ENCODE measurements at places on chromosomes 1 and 21. TPM values are rescaled to one million over a fixed set of nuclear protein-coding genes. Genes with fewer than 3 reads are reported as not detected.

NID1 gene
- 0.08 TPM for total RNA-seq

DNA sequence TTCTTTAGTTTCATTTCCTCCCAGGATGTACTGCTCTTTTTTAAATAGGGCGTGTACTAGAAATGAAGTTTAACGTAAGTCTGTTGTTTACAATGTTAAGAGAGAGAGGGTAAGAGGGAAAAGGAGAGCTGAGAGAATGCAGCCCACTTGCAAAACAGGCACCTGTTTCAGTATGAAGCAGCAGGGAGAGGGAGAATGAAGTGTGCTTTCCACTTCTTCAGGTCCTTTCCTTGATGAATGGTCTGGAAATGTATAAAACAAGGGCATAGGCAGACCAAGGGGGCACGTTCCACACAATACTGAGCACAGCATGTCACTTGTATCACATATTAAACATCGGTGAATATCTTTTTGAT, 2.0 kb downstream of the KCNA3 start:
- H3K27ac ChIP-seq: peak overlapping the region; percentile 100
- H3K4me1 ChIP-seq: peaks cover 29% of the 10 kb centered on the region
- no peaks in the 10 kb centered on the region for H3K27me3 ChIP-seq
- DNase-seq: peak; percentile 41

HNRNPCL2 gene
- total RNA-seq: not detected

DNA sequence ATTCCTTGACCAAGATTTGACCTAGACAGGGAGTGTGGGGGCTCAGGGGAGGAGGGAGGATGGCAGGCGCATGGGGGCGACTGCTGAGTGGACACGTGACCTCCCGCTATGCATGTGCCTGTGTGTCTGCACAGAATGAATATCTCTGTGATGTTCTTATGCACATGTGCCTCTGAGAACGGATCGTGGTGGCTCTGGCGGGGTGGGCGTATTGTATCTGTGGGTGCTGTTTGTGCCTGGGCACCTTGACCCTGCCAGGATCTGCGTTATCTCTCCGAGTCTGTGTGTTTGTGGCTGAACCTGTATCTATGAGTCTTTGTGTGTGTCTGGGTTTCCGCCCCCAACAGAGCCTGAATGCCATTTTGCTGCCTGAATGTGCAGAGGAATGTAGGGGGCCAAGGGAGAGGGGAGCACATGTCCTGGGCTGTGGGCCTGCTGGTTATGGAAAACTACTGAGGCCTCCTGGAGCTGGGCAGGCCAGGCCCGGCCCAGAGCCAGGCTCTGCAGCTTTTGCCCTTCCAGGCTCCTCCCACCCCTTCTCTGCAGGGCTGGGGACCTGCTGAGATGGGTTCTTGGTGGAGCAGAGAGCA, 102.5 kb downstream of the EBNA1BP2 start:
- H3K4me1 ChIP-seq: peaks cover 18% of the 10 kb centered on the region
- H3K4me3 ChIP-seq: no peak overlapping the region
- H3K27me3 ChIP-seq: no peaks in the 10 kb centered on the region
- no peaks in the 10 kb centered on the region for H3K36me3 ChIP-seq

- H3K27ac ChIP-seq: no peak overlapping the region
- H3K4me1 ChIP-seq: no peaks in the 10 kb centered on the region
- no peak for DNase-seq
- no peak overlapping the region for H3K4me3 ChIP-seq
- H3K36me3 ChIP-seq: no peaks in the 10 kb centered on the region
Observed at GRCh38 chr1:199472978-199473377, 554.5 kb upstream of the NR5A2 start.

DNA sequence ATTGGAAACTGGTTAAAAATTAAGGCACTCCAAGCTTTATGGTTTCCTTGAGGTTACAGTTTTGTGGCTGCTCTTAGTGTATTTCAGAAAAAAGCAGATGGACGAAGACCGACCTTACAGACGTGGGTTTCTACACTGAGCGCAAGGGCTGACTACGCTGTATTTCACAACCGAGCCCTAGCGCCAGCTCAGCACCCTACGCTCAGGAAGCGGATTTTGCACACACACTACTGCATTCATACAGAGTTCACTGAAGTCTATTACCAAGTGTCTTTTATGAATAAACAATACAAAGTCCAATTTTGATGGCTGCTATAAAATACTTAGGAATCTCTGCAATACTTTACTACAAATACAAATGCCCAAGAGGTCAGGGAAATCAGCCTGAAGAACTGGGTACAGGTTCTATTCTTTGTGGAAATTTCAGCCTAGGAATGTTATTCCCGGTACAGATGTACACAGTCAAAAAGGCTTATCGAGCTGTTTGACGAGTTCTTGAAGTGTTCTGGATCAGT, 23.8 kb downstream of the PTTG1IP start:
- DNase-seq: no peak
- peaks cover 47% of the 10 kb centered on the region for H3K4me1 ChIP-seq
- H3K27ac ChIP-seq: no peak overlapping the region
- H3K4me3 ChIP-seq: no peak overlapping the region

CHIA gene
- total RNA-seq: not detected

GRCh38 chr1:179082999-179083335, 1.1 kb downstream of the TOR3A start:
- no peaks in the 10 kb centered on the region for H3K27me3 ChIP-seq
- no peaks in the 10 kb centered on the region for H3K36me3 ChIP-seq
- DNase-seq: no peak
- H3K27ac ChIP-seq: peak overlapping the region; percentile 94

PAX7 gene
- total RNA-seq: not detected

GRCh38 chr1:168945870-168946269, 160.6 kb upstream of the ATP1B1 start:
- peaks cover 18% of the 10 kb centered on the region for H3K27me3 ChIP-seq
- DNase-seq: no peak
- no peaks in the 10 kb centered on the region for H3K4me1 ChIP-seq
- no peak overlapping the region for H3K27ac ChIP-seq

- no peak overlapping the region for H3K4me3 ChIP-seq
- no peaks in the 10 kb centered on the region for H3K36me3 ChIP-seq
- H3K27ac ChIP-seq: no peak overlapping the region
- no peak for DNase-seq
- no peaks in the 10 kb centered on the region for H3K27me3 ChIP-seq
- peaks cover 16% of the 10 kb centered on the region for H3K4me1 ChIP-seq
Observed at GRCh38 chr1:235918032-235918431, 51.3 kb upstream of the LYST start.

- H3K4me3 ChIP-seq: no peak overlapping the region
- peaks cover 13% of the 10 kb centered on the region for H3K4me1 ChIP-seq
- no peaks in the 10 kb centered on the region for H3K27me3 ChIP-seq
- H3K36me3 ChIP-seq: peaks cover 33% of the 10 kb centered on the region
- H3K27ac ChIP-seq: no peak overlapping the region
Observed at GRCh38 chr1:246107516-246108277, 399.4 kb downstream of the SMYD3 start.

- DNase-seq: no peak
- H3K4me1 ChIP-seq: peaks cover 65% of the 10 kb centered on the region
- no peaks in the 10 kb centered on the region for H3K36me3 ChIP-seq
- H3K27me3 ChIP-seq: no peaks in the 10 kb centered on the region
- peak overlapping the region; percentile 86 for H3K27ac ChIP-seq
Observed at GRCh38 chr21:42681296-42682206, 28.1 kb downstream of the PDE9A start.

DNA sequence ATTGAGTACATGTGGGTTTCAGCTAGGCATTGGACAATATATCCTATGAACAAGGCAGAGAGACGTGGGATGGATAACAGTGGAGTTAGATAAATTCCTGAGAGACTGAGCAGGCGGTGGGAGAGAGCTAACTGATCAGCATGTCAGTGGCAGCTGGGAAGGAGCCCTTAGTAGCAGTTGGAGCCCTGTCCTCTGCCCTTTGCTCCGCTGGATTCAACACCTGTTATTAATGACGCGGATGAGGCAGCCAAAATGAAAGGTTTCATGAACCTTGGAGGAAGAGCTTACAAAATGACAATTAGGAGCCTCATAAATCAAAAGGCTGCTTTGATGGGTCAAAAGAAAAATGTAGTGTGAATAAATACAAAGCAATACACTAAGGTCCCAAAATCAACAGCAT, 16.1 kb downstream of the UBIAD1 start:
- H3K27ac ChIP-seq: no peak overlapping the region
- H3K4me3 ChIP-seq: no peak overlapping the region
- peaks cover 58% of the 10 kb centered on the region for H3K4me1 ChIP-seq
- no peaks in the 10 kb centered on the region for H3K27me3 ChIP-seq
- H3K36me3 ChIP-seq: no peaks in the 10 kb centered on the region

DNA sequence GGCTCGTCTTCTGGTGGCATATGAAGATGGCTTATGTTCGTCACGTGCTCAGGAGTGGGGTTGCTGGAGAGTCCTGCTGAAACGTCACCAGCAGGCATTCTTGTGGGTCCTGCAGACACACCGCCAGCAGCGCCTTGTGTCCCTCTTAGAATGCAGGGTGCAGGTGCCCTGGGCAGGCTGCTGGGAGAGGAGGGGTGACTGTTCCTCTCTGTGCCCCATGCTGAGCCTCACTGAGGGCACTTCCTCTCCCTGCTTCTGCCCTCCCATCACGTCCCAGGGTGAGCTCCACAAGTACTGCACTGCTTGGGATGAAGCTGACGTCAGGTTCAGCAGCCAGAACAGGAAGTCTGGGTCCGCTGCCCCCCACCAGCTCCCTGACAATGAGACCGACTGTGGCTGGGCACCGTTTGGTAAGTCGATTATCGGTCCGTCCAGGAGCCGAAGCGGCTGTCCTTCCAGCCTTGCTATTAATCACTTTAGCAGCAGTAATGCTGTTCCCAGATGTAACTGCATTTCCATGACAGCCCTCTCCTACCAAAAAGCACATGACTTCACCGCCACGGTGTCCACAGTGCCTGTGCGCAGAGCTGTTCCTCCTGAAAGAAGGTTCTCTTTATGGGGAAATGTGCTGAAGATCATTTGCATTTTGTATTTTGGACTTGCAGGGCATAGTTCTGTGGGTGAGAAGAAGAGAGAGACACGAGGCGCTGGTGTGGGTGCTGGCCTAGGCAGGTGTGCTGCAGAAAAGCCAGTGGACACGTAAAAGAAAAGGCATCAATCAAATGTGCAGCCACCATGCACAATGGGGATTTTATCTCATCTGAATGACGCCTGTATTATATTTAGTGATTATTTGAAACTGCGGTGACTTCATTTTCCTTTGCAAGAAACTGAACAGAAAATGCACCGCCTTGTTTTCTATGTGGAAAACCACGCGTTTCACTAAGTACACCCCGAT, 21.0 kb downstream of the SLC37A1 start:
- H3K4me1 ChIP-seq: peaks cover 59% of the 10 kb centered on the region
- H3K4me3 ChIP-seq: peak overlapping the region; percentile 55
- DNase-seq: no peak
- no peak overlapping the region for H3K27ac ChIP-seq
- H3K27me3 ChIP-seq: no peaks in the 10 kb centered on the region

FASLG gene
- 0.18 TPM for total RNA-seq

S100B gene
- total RNA-seq: 73.5 TPM

TFF2 gene
- total RNA-seq: not detected

DNA sequence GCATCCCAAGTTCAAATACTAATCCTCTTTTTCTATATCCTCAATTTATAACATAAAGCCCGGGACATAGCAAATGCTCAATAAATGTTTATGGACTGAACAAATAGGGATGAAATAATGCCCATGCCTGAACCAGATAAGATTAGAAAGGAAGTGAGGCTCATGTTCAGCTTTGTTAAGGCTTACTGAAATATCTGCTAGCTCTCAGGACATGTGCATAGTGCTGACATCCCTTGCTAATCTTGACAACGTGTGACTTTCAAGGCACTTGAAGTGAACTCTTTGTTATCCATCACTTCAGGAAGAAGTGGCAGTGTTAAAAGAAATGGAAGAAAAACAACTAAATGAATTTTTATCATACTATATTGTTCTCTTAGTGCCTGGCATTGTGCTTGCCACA, 260.3 kb upstream of the SGIP1 start:
- no peak overlapping the region for H3K4me3 ChIP-seq
- peaks cover 70% of the 10 kb centered on the region for H3K4me1 ChIP-seq
- no peak overlapping the region for H3K27ac ChIP-seq
- no peaks in the 10 kb centered on the region for H3K27me3 ChIP-seq

DNA sequence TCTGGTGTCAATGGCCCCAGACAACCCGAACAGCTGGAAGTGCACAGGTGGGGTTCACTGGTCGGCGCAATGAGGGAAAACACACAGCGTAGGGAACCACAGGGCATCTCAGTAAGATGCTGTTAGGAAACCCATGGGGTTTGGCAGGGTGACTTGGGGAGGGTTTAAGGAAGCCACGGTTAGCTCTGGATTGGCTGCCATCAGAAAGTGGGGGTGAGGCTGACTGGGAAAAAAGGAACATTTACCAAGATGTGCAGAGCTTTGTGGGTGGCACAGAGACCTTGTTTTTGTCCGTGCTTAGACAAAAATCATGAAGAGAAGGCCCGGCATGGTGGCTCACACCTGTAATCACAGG, 11.0 kb downstream of the ALDH4A1 start:
- H3K27ac ChIP-seq: no peak overlapping the region
- H3K4me1 ChIP-seq: no peaks in the 10 kb centered on the region
- H3K4me3 ChIP-seq: no peak overlapping the region
- no peaks in the 10 kb centered on the region for H3K36me3 ChIP-seq
- H3K27me3 ChIP-seq: no peaks in the 10 kb centered on the region

MAP3K7CL gene
- 13.1 TPM for total RNA-seq

DNA sequence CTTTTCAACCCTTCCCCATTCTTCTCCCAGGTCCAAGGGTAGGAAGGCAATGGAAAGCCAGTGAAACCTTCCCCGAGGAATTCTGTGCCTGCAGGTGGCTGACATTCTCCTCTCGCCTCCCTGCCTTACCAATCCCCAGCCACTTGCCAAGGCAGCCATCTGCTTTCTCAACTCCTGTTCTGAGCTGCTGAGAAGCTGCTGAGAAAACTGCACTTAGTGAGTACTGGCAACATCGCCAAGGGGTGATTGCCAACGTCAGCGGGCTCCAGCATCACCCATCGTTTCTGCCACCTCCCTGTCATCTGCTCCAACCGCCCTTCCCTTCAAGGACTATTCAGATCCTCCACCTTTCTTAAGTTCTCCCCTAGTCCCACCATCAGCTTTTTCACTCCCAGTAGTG, 106.0 kb downstream of the PTPRU start:
- no peak for DNase-seq
- peaks cover 42% of the 10 kb centered on the region for H3K27me3 ChIP-seq
- no peak overlapping the region for H3K27ac ChIP-seq
- no peak overlapping the region for H3K4me3 ChIP-seq
- no peaks in the 10 kb centered on the region for H3K36me3 ChIP-seq
- no peaks in the 10 kb centered on the region for H3K4me1 ChIP-seq

OR2T2 gene
- total RNA-seq: not detected

DNA sequence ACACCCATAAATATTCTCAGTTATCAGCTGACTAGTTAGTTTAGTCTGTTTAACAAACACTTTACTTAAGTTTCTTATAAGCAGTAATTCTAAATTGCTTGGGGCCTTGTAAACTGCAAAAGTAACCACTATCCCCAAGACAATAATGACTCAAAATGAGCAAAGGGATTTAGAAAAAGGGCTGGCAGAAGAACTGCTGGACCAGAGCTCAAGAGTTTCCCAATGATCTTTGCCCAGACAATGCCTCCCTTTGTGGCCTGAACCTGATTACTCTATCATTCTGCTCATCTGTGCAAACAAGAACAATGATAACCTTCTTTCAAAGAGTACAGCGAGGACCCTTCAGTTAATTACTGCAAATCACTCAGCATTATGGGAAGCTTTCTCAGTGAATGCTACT, 123.5 kb downstream of the TIAM1 start:
- DNase-seq: no peak
- peaks cover 10% of the 10 kb centered on the region for H3K36me3 ChIP-seq
- H3K4me3 ChIP-seq: no peak overlapping the region
- H3K27ac ChIP-seq: no peak overlapping the region

GRCh38 chr1:82762829-82763532, 962.2 kb downstream of the ADGRL2 start:
- no peak for DNase-seq
- peaks cover 2% of the 10 kb centered on the region for H3K27me3 ChIP-seq
- no peak overlapping the region for H3K27ac ChIP-seq
- H3K4me3 ChIP-seq: no peak overlapping the region

HES2 gene
- not detected for total RNA-seq

Data from naive thymus-derived CD8-positive, alpha-beta T cell (primary cell).